ENCODE measurements at places on chromosomes 16 and 17. TPM values are rescaled to one million over a fixed set of nuclear protein-coding genes. Genes with fewer than 3 reads are reported as not detected.
A peak's percentile ranks its signal among the peaks of the same experiment; 100 is the strongest.

ST6GALNAC2 gene
- not detected for total RNA-seq

DNA sequence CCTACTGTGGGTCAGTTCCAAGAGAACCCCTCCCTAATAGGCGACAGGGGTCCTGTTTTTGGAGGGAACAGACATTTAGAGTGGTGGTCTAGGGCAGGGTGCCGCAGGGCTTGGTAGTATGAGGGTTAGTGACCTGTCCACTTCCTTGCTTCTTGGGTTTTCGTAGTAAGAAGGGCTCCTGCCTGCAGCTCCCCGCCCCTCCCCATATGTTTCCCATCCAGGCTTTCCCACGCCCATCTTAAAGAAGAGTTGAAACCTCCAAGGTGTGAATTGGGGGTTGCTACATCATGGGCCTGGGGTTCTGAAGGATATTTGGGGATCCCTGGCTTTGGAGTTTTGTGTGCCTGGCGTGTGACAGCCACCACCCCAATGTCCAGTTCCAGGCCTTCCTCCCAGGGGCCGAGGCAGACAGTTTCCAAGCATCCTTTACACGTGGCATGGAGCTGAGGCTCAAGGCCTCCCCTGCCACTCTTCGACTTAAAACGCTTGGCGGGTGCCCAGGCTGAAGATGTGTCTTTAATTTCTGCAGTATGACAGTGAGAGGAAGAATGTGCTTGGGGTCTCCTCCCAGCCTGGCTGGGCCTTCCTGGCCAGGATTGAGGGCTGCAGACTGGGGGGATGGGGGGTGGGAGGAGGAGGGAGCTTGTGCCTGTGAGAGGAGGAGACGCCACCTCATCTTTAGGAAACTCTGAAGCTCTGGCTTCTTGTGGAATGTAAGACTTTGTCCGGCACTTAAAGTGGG lies 2.3 kb upstream of the COL1A1 start:
- DNase-seq, result no peak
- H3K4me3 ChIP-seq, result no peak overlapping the region
- no peak overlapping the region for H3K27ac ChIP-seq
- H3K36me3 ChIP-seq, result no peaks in the 10 kb centered on the region

- DNase-seq, result no peak
- no peak overlapping the region for H3K4me3 ChIP-seq
- peaks cover 9% of the 10 kb centered on the region for H3K4me1 ChIP-seq
- peaks cover 20% of the 10 kb centered on the region for H3K27me3 ChIP-seq
- no peaks in the 10 kb centered on the region for H3K36me3 ChIP-seq
- H3K27ac ChIP-seq, result no peak overlapping the region
Observed at GRCh38 chr16:26768385-26769010, 298.2 kb upstream of the C16orf82 start.

TMEM256 gene
- total RNA-seq, result 58.1 TPM

DNA sequence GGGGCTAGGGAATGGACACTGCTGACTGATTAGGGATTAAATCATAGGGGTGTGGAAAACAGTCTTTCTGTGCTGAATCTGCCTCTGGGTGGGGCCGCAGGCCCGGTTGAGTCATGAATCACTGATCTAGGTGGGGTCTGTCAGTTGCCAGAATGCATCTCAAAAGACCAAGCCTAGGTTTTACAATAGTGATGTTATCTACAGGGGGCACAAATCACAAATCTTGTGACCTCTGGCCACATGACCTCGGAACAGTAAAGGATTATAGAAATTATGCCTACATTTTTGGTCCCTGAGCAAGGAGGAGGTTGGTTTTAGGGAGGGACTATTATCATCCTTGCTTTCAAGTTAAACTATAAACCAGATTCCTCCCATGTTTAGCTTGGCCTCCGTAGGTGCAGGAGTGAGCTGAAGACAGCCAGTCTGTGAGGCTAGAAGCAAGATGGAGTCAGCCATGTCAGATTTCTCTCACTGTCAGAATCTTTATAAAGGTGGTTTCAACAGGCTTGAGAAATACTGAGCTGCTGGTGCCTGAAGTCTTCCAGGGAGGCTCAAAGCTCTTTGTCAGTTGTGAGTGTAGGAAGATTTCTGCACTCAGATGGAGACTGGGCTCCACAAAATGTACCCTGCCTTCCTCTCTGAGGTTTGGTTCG lies 12.9 kb downstream of the GNGT2 start:
- H3K4me3 ChIP-seq, result no peak overlapping the region
- H3K27me3 ChIP-seq, result no peaks in the 10 kb centered on the region
- peaks cover 8% of the 10 kb centered on the region for H3K36me3 ChIP-seq
- no peak overlapping the region for H3K27ac ChIP-seq
- DNase-seq, result no peak
- H3K4me1 ChIP-seq, result peaks cover 26% of the 10 kb centered on the region

RAC3 gene
- 10.6 TPM for total RNA-seq

GRCh38 chr16:89313583-89313982 lies 96.1 kb downstream of the ZNF778 start:
- H3K27ac ChIP-seq, result peak overlapping the region; percentile 97
- no peak overlapping the region for H3K4me3 ChIP-seq
- peaks cover 55% of the 10 kb centered on the region for H3K36me3 ChIP-seq
- no peak for DNase-seq
- no peaks in the 10 kb centered on the region for H3K27me3 ChIP-seq
- peaks cover 87% of the 10 kb centered on the region for H3K4me1 ChIP-seq

NUDT7 gene
- total RNA-seq, result 11.4 TPM

PGS1 gene
- 73.3 TPM for total RNA-seq

RGS9 gene
- 1.8 TPM for total RNA-seq

ITGB4 gene
- 0.62 TPM for total RNA-seq

- no peak overlapping the region for H3K4me3 ChIP-seq
- H3K36me3 ChIP-seq, result peaks cover 44% of the 10 kb centered on the region
- no peaks in the 10 kb centered on the region for H3K4me1 ChIP-seq
- no peaks in the 10 kb centered on the region for H3K27me3 ChIP-seq
Observed at GRCh38 chr17:5373112-5373511, 46.4 kb downstream of the NUP88 start.

UNC13D gene
- 133 TPM for total RNA-seq

MMD gene
- total RNA-seq, result 17.4 TPM

LGALS9C gene
- total RNA-seq, result not detected

SCGB1C2 gene
- not detected for total RNA-seq

GRCh38 chr17:30716461-30717290 lies 107.8 kb downstream of the CRLF3 start:
- no peak overlapping the region for H3K4me3 ChIP-seq
- no peak overlapping the region for H3K27ac ChIP-seq
- DNase-seq, result no peak

HAGHL gene
- 11.7 TPM for total RNA-seq

GRCh38 chr17:30477774-30478115 lies 537 bp downstream of the GOSR1 start:
- H3K4me3 ChIP-seq, result peak overlapping the region; percentile 99
- H3K36me3 ChIP-seq, result peaks cover 18% of the 10 kb centered on the region
- peaks cover 36% of the 10 kb centered on the region for H3K4me1 ChIP-seq
- peak overlapping the region; percentile 96 for H3K27ac ChIP-seq
- H3K27me3 ChIP-seq, result peaks cover 2% of the 10 kb centered on the region
- DNase-seq, result no peak

DNA sequence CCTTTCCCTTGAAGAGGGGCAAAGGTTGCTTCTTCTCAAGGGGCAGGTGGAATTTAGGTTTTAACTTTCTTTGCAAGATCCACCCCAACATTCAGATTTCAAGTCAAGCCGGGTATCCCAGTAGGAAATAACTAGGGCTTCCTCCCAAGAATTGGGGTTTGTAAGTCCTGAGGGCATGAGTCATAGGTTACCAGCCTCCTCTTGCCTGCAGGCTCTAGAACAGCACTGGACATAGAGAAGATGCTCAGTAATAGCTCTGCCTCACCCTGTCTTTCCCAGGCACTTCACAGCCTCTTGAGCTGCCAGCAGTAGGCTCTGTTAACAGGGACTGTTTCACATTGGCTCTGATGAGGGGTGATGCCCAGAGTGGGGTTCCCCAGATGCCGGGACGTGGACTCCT lies 35.8 kb upstream of the ZFP90 start:
- H3K4me1 ChIP-seq, result peaks cover 2% of the 10 kb centered on the region
- H3K27me3 ChIP-seq, result no peaks in the 10 kb centered on the region
- no peak overlapping the region for H3K4me3 ChIP-seq
- no peaks in the 10 kb centered on the region for H3K36me3 ChIP-seq
- no peak for DNase-seq

GRCh38 chr16:31243734-31244670 lies 15.8 kb upstream of the ITGAM start:
- no peak overlapping the region for H3K27ac ChIP-seq
- no peaks in the 10 kb centered on the region for H3K36me3 ChIP-seq
- no peaks in the 10 kb centered on the region for H3K27me3 ChIP-seq
- H3K4me3 ChIP-seq, result no peak overlapping the region

- no peaks in the 10 kb centered on the region for H3K4me1 ChIP-seq
- H3K27me3 ChIP-seq, result peaks cover 22% of the 10 kb centered on the region
- H3K27ac ChIP-seq, result no peak overlapping the region
- DNase-seq, result no peak
- H3K4me3 ChIP-seq, result no peak overlapping the region
Observed at GRCh38 chr16:87611456-87611855, 9.1 kb downstream of the JPH3 start.

DNA sequence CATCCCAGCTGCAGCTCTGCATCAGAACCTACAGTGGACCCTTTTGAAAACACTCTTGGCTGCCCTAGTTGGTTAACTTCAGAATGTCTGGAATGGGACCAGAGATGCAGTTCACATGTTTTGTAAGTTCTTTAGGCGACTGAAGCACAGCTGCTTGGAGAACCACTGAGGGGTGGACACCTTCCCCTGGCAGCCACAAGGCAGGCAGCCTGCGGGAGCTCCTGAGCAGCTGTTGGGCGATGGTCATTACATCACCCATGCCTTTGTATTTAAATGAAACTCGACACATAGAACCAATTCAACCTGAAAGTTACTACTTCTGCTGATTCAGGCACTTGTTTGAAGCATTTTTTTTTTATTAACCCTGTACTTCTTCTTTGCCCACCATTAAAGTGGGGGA lies 151.5 kb downstream of the LGALS9B start:
- no peak for DNase-seq
- H3K4me3 ChIP-seq, result no peak overlapping the region
- no peaks in the 10 kb centered on the region for H3K36me3 ChIP-seq
- H3K4me1 ChIP-seq, result peaks cover 2% of the 10 kb centered on the region
- peaks cover 2% of the 10 kb centered on the region for H3K27me3 ChIP-seq
- H3K27ac ChIP-seq, result no peak overlapping the region

GRCh38 chr17:35931794-35932425 lies 1.3 kb upstream of the RDM1 start:
- H3K27ac ChIP-seq, result no peak overlapping the region
- H3K36me3 ChIP-seq, result peaks cover 3% of the 10 kb centered on the region
- no peak for DNase-seq
- no peak overlapping the region for H3K4me3 ChIP-seq
- H3K4me1 ChIP-seq, result peaks cover 22% of the 10 kb centered on the region

HEATR3 gene
- 22.2 TPM for total RNA-seq

- no peak overlapping the region for H3K27ac ChIP-seq
- H3K4me1 ChIP-seq, result peaks cover 15% of the 10 kb centered on the region
- H3K4me3 ChIP-seq, result no peak overlapping the region
- peaks cover under 1% of the 10 kb centered on the region for H3K36me3 ChIP-seq
Observed at GRCh38 chr17:76973040-76973439, 104.8 kb downstream of the MGAT5B start.

- H3K27me3 ChIP-seq, result no peaks in the 10 kb centered on the region
- H3K27ac ChIP-seq, result no peak overlapping the region
- peaks cover 63% of the 10 kb centered on the region for H3K4me1 ChIP-seq
- H3K36me3 ChIP-seq, result peaks cover 44% of the 10 kb centered on the region
Observed at GRCh38 chr16:11349599-11350276, 4.5 kb downstream of the RMI2 start.

DNA sequence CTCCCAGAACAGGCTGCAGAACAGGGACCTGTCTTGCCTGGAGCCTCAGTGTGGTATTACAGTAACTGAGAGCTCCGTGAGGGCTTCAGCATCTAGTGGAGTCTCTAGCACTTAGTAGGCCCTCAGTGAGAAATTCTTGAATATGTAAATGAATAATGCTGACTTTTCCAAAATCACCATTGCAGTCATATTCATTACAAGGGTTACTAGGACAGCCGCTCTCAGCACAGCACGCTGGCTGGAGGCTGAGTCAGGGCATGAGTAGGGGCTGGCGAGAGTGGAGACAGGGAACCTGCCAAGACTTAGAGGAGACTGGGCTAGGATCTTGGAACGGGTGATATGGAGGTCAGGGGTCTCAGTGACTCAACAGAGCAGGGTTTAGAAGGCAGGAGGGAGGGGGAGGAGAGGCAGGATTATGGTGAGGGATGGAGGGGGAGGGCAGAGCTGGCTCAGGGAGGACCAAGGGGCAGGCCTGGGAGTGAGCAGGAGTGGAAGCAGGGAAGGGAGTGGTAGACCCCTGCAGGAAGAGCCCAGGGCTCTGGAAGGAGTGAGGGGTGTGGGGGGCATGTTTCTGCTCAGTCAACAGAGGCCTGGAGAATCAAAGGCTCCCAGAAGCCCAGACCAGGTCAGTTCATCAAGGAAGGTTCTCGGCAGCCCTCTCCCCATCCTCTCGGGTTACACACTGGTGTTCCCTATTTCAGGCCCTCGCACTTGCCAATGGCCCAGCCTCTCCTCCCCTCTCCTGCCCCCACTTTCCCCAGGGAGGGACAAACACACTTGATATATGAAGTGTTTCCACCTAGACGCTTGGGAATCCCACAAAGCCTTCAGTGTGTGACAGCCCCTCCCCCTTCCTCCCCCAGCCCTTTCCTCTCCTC lies 42.3 kb downstream of the FZD2 start:
- peaks cover 12% of the 10 kb centered on the region for H3K27me3 ChIP-seq
- H3K4me3 ChIP-seq, result no peak overlapping the region
- H3K27ac ChIP-seq, result no peak overlapping the region
- no peaks in the 10 kb centered on the region for H3K36me3 ChIP-seq

DNA sequence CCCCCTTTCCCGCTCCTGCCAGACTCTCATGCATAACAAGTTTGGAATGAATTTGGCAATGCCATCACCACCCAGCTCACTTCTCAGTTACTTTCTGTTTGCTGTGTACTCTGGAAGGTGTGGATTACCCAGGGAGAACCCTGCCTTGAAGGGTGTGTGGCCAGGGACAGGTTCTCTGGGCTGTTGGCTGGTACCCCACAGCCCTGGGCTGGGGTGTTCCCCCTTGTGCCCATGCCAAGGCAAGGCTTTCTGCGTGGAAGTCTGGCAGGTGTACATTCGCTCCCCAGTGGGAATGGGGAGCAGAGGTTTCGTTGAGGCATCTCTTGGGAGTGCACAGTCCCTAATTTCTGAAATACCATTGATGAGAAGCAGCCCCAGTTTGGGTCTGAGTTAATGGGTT lies 187.7 kb downstream of the CCDC182 start:
- H3K27me3 ChIP-seq, result no peaks in the 10 kb centered on the region
- DNase-seq, result no peak
- H3K36me3 ChIP-seq, result peaks cover 3% of the 10 kb centered on the region
- peaks cover 14% of the 10 kb centered on the region for H3K4me1 ChIP-seq

TEKT1 gene
- total RNA-seq, result not detected

- no peaks in the 10 kb centered on the region for H3K27me3 ChIP-seq
- peaks cover 36% of the 10 kb centered on the region for H3K4me1 ChIP-seq
- H3K27ac ChIP-seq, result peak overlapping the region; percentile 89
Observed at GRCh38 chr17:75152922-75153779, 1.2 kb downstream of the JPT1 start.

- peaks cover 29% of the 10 kb centered on the region for H3K4me1 ChIP-seq
- H3K36me3 ChIP-seq, result peaks cover 27% of the 10 kb centered on the region
- DNase-seq, result no peak
- H3K27ac ChIP-seq, result no peak overlapping the region
Observed at GRCh38 chr17:74201250-74201649, 2.2 kb upstream of the RPL38 start.

PDILT gene
- total RNA-seq, result not detected
